ENCODE measurements at places on chromosomes 1 and 21. TPM values are rescaled to one million over a fixed set of nuclear protein-coding genes. Genes with fewer than 3 reads are reported as not detected.

Gene SEMA4A
- total RNA-seq = 6.8 TPM

Gene LCE1C
- not detected for total RNA-seq

Gene TINAGL1
- 212 TPM for total RNA-seq

Gene FAM229A
- total RNA-seq = 0.99 TPM

Gene MANEAL
- total RNA-seq = 0.99 TPM

Gene NMNAT2
- 0.66 TPM for total RNA-seq

Gene ARMH1
- total RNA-seq = 0.37 TPM

Gene KIAA1614
- total RNA-seq = 7.6 TPM

Gene ASH1L
- 35.9 TPM for total RNA-seq

Gene SLC1A7
- total RNA-seq = 0.13 TPM

Gene PLPP3
- total RNA-seq = 367 TPM

Gene SHISAL2A
- total RNA-seq = not detected

Gene FCAMR
- not detected for total RNA-seq

Gene OR2T29
- total RNA-seq = not detected

Gene SLFNL1
- total RNA-seq = 0.26 TPM

Gene FOXD3
- not detected for total RNA-seq

Gene KIF2C
- total RNA-seq = 27.3 TPM

Gene IL19
- total RNA-seq = not detected

Gene FCGR2B
- not detected for total RNA-seq

Gene ANKRD35
- total RNA-seq = 8.5 TPM

Gene LMOD1
- 61.5 TPM for total RNA-seq

Gene KIF14
- total RNA-seq = 7.4 TPM

Gene C8B
- total RNA-seq = not detected

Gene PTAFR
- total RNA-seq = not detected

Gene FOXD2
- total RNA-seq = 0.66 TPM

Gene HAO2
- total RNA-seq = not detected

Gene GUCA2A
- not detected for total RNA-seq

Gene DNAI4
- total RNA-seq = 9.1 TPM

Gene BRDT
- not detected for total RNA-seq

Gene KRTAP8-1
- total RNA-seq = not detected

Gene C1orf56
- total RNA-seq = 1.2 TPM

Gene MTARC2
- 7.9 TPM for total RNA-seq

Gene ETV3L
- not detected for total RNA-seq

Gene ICOSLG
- total RNA-seq = 0.13 TPM

Gene FNDC7
- total RNA-seq = 0.25 TPM

Gene FABP3
- total RNA-seq = 57.1 TPM

Gene MYBPH
- 0.06 TPM for total RNA-seq

Gene OR14K1
- total RNA-seq = not detected

Gene KLHDC7A
- total RNA-seq = not detected

Gene POMGNT1
- total RNA-seq = 50.7 TPM

Gene ST6GALNAC5
- total RNA-seq = 1.1 TPM

Gene MRPL9
- 73.0 TPM for total RNA-seq

Gene HSD3B2
- not detected for total RNA-seq

Gene KHDC4
- 27.4 TPM for total RNA-seq

Gene S100B
- 0.12 TPM for total RNA-seq

Gene CD1D
- under 0.01 TPM for total RNA-seq

Gene PCBP3
- total RNA-seq = 0.13 TPM

Gene PRAMEF9
- total RNA-seq = not detected

Gene NID1
- total RNA-seq = 49.8 TPM

Gene AMY2B
- 10.6 TPM for total RNA-seq

Gene C1orf185
- not detected for total RNA-seq

Gene OR6N1
- total RNA-seq = not detected

Gene SOX13
- total RNA-seq = 8.6 TPM
